ENCODE measurements at places on chromosomes 3 and 15.
A peak's percentile ranks its signal among the peaks of the same experiment; 100 is the strongest.

DNA sequence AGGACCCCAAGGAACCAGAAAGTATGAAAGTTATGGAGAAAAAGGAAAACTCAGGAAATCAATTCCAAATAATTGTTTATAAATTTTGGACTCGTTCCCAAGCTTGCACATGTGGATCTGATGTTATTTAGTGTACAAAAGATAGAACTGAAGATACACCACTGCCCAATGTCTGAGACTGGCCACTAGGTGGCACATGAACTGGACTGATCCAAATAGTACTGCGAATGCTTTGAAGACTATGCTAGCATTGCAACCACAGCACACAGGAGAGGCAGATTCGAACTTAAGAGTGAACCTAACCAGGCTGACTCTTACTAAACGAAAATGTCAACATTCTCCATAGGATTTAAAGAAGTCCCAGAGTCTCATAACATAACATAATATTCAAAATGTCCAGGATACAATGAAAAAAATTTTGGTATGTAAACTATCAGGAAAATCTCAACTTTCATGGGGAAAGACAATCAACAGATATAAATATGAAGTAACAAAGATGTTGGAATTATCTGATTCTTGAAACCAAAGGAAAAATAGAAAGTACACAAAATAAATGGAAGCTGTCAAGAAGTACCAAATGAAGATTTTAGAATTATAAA is 596.7 kb downstream of the FGF12 start:
- H3K27me3 ChIP-seq, result no peaks in the 10 kb centered on the region
- no peak overlapping the region for H3K4me3 ChIP-seq
- H3K4me1 ChIP-seq, result no peaks in the 10 kb centered on the region
- H3K36me3 ChIP-seq, result no peaks in the 10 kb centered on the region
- DNase-seq, result peak; percentile 8

DNA sequence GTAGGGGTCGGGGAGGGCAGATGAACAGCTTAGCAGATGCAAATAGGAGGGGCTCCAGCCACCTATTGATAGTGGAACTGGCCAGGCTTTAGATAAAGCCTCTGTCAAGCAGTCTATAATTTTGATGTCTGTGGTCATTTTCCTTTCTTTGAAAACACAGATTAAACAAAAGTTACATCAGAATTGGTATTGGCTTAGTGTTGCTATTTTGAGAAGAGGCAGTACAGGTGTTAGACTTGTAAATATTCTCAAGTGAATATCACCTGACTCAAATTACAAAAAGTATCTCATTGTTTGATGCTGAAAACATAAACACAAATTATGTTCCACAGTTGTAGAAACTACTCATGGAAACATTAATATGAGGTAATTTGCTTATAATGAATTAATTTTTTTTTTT is 18.1 kb downstream of the GHRL start:
- H3K27ac ChIP-seq, result no peak overlapping the region
- no peaks in the 10 kb centered on the region for H3K27me3 ChIP-seq
- H3K4me1 ChIP-seq, result no peaks in the 10 kb centered on the region
- no peak overlapping the region for H3K4me3 ChIP-seq

DNA sequence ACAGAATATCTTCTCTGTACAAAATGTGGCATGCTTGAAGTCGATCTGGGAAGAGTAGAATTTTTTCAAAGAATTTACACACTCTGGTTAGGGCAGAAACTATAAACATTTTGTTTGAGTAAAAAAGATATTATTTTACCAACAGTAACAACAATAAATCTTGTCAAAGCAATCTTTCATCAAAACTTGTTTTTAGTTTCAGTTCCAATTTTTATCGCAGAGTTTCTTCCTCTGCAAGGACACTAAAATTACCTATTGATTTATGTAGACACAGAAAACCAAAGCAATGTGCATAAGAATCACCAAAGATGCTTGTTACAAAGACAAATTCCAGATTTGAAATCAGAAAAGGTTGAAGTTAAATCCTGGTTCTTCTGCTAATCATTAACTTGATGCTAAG is 61.9 kb downstream of the CGGBP1 start:
- no peaks in the 10 kb centered on the region for H3K27me3 ChIP-seq
- H3K36me3 ChIP-seq, result no peaks in the 10 kb centered on the region

GRCh38 chr3:133989936-133990702 is 39.6 kb downstream of the SLCO2A1 start:
- H3K27me3 ChIP-seq, result no peaks in the 10 kb centered on the region
- no peaks in the 10 kb centered on the region for H3K36me3 ChIP-seq
- no peak overlapping the region for H3K27ac ChIP-seq

DNA sequence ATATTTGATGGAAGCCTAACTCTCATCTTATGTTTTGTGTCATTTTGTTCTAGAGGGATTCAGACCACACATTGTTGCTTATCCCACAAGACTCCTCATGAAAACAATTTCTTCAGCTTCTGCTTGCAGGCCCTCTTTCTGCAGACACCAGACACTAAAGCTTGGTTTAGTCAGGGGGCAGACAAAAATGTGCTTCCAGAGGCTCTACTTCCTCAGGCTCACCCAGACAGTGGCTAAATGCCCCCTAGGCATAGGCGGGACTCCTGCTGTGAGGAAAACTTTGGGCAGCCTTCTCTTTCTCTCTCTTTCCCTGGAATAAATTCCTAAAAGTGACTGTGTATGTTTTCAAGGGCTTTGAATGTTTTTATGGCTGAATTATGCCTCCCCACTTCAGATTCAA is 435.4 kb upstream of the ATP11B start:
- H3K27me3 ChIP-seq, result 0 out of 2 replicates have a peak, but pooled peaks cover 2% of the 10 kb centered on the region
- no peak for DNase-seq
- H3K4me1 ChIP-seq, result no peaks in the 10 kb centered on the region
- H3K4me3 ChIP-seq, result no peak overlapping the region
- H3K36me3 ChIP-seq, result no peaks in the 10 kb centered on the region

DNA sequence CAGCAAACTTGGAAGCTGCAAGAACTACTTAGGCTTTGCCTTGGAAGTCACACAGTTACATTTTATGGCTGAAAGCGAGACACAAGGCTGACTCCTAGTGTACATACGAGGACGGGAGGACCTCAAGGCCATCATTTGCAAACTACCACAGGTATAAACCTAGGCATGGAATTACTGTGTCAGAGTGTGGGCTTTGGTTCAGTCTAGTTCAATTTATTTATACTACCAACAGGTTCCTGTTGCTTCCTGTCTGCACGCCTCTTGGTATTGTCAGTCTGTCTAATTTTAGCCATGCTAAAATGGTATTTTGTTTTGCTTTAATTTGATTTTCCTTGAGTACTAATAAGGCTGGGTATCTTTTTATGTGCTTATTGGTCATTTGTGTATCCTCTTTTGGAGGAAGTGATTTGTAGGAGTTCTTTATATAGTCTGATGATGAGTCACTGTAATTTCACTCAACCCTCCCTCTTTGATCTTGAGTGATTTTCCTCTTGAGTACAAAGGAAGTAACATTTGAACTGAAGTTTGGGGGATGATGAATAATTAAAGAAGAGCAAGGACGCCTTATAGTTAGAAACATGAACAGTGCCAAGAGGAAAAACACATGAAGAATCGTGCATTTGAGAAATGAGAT is 8.2 kb downstream of the ANKRD34C start:
- DNase-seq, result no peak
- H3K4me1 ChIP-seq, result no peaks in the 10 kb centered on the region
- H3K27me3 ChIP-seq, result peaks cover 32% of the 10 kb centered on the region
- no peak overlapping the region for H3K4me3 ChIP-seq
- no peaks in the 10 kb centered on the region for H3K36me3 ChIP-seq

DNA sequence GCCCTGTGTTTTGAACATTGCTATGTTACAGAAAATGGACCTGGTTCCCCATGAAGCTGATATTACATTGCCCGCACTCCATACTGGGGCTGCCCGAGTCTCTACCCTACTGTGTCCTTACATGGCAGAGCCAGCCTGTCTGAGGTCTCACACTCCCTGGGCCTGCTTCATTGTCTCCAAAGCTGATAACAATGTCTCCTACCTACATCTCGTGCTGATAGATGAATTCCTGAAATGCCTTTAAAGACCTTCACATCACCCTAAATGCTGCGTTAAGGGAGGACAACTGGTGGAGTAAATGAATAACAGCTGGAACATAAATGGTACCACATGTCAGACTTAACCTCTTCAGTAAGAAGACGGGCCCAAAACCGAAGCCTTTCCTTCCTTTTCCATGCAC is 62.9 kb upstream of the PTX3 start:
- H3K4me3 ChIP-seq, result no peak overlapping the region
- no peak for DNase-seq
- no peaks in the 10 kb centered on the region for H3K36me3 ChIP-seq
- H3K27me3 ChIP-seq, result no peaks in the 10 kb centered on the region

- no peak overlapping the region for H3K4me3 ChIP-seq
- H3K27ac ChIP-seq, result peak overlapping the region; percentile 39
- H3K4me1 ChIP-seq, result peaks cover 19% of the 10 kb centered on the region
- DNase-seq, result no peak
These were observed 95.4 kb downstream of the LSM3 start for GRCh38 chr3:14273901-14274611.

GRCh38 chr15:69078638-69079037 is 64.1 kb downstream of the NOX5 start:
- H3K4me1 ChIP-seq, result no peaks in the 10 kb centered on the region
- H3K4me3 ChIP-seq, result no peak overlapping the region
- H3K36me3 ChIP-seq, result no peaks in the 10 kb centered on the region

DNA sequence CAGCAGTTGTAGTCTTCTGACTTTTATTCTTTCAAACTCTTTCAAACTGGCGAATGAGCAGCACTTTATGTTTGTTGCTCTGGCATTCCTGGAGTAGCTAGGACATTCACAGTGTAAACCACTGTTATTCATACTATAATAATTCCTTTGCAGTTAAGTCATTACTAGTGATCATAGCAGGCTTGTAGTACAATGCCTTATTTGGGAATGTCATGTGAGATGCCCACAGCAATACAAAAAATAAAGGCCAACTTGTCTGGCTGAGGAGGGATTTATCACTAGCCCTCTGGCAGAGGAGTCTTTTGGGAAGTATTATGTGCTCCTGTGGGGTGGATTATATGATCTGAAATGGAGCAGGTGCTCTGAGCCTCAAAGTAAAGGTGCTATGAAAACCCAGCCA is 197.2 kb downstream of the VGLL3 start:
- DNase-seq, result peak; percentile 39
- no peak overlapping the region for H3K4me3 ChIP-seq
- H3K27me3 ChIP-seq, result no peaks in the 10 kb centered on the region
- no peaks in the 10 kb centered on the region for H3K36me3 ChIP-seq
- H3K4me1 ChIP-seq, result no peaks in the 10 kb centered on the region
- no peak overlapping the region for H3K27ac ChIP-seq

GRCh38 chr15:53203454-53203853 is 413.3 kb upstream of the ONECUT1 start:
- DNase-seq, result no peak
- H3K36me3 ChIP-seq, result no peaks in the 10 kb centered on the region
- H3K4me1 ChIP-seq, result no peaks in the 10 kb centered on the region
- H3K27ac ChIP-seq, result no peak overlapping the region

DNA sequence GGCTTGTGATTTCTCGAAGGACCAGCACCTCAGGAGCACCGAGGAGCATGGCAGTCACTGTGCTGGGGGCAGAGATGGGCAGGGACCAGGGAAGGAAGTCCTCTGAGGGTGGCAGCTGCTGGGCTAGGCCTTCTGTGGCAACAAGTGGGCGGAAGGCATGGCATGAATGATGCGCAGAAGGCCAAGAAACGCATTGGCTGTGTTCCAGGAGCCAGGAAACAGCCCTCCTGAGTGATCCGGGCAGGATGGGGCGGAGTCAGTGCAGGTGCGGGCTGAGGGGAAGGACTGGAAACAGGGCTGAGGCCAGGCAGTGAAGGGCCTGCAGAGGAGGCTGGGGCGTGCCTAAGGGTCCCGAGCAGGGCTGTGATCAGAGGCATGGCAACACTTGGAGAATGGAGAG is 23.6 kb downstream of the MRPS11 start:
- H3K4me1 ChIP-seq, result no peaks in the 10 kb centered on the region
- DNase-seq, result no peak
- no peaks in the 10 kb centered on the region for H3K27me3 ChIP-seq

- DNase-seq, result no peak
- no peak overlapping the region for H3K27ac ChIP-seq
- no peaks in the 10 kb centered on the region for H3K27me3 ChIP-seq
- no peaks in the 10 kb centered on the region for H3K36me3 ChIP-seq
- no peaks in the 10 kb centered on the region for H3K4me1 ChIP-seq
These were observed 27.9 kb upstream of the SCN10A start for GRCh38 chr3:38843898-38844297.

- DNase-seq, result no peak
- H3K27me3 ChIP-seq, result no peaks in the 10 kb centered on the region
- H3K36me3 ChIP-seq, result no peaks in the 10 kb centered on the region
- H3K4me1 ChIP-seq, result no peaks in the 10 kb centered on the region
These were observed 171.8 kb downstream of the POTEB3 start for GRCh38 chr15:21268436-21268940.

DNA sequence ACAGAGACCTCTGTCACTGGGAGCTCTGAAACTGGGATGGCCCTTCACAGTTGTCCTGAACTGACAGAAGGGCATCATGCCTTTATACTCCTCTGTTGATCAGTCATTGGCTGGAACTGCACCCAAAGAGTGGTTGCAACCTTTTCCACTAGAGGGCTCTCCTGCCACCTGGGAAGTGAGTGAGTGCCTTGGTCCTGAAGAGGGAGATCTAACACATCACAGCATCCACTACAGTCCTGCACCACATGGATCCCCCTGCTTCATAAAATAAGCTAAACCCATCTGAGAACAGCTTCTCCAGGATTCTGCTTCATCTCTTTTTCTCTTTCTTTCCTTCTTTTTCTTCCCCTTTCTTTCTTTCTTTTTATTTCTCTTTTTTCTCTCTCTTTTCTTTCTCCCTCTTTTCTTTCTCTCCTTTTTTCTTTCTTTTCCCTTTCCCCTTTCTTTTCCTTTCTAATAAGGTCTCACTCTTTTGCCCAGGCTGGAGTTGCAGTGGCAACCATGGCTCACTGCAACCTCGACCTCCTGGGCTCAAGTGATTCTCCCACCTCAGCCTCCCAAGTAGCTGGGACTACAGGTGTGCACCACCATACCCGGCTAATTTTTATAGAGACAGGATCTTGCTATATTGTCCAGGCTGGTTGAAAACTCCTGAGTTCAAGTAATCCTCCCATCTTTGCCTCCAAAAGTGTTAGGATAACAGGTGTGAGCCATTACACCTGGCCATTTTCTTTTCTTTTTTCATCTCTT is 42.8 kb upstream of the RAF1 start:
- H3K27ac ChIP-seq, result no peak overlapping the region
- no peaks in the 10 kb centered on the region for H3K36me3 ChIP-seq
- no peaks in the 10 kb centered on the region for H3K27me3 ChIP-seq
- H3K4me3 ChIP-seq, result no peak overlapping the region

GRCh38 chr3:14532691-14533456 is 7.3 kb downstream of the GRIP2 start:
- no peak overlapping the region for H3K27ac ChIP-seq
- peaks cover 4% of the 10 kb centered on the region for H3K4me1 ChIP-seq
- H3K4me3 ChIP-seq, result no peak overlapping the region

DNA sequence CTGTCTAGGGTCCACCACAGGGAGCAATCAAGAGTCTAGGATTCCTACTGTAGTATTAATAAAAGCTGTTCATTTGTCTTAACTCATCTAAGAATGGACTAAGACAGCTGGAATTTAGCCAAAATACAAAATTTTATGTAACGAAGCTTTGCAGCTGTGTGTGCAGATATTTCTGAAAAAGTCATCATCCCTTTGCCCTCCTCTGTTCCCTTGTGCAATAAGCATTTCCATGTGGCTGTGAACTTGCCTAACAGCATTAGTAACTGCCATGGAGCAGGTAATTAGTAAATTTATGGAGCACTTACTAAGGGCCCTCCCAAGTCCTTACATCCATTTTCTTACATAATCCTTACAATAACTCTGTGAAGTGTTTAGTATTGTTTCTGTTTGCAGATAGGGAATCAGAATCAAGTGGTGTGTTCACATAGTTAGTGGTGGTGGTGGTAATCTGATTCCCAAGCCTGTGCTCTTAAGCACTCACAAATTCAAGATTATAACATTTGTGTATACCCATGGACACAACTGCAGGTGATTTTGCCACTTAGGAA is 114.5 kb downstream of the RARB start:
- no peaks in the 10 kb centered on the region for H3K27me3 ChIP-seq
- no peak for DNase-seq
- H3K27ac ChIP-seq, result no peak overlapping the region
- H3K36me3 ChIP-seq, result no peaks in the 10 kb centered on the region
- H3K4me3 ChIP-seq, result no peak overlapping the region
